Right ventricle myocardium superior (tissue), 1 donor: ENCODE measurements at places on chromosomes 6 and 20. TPM values are rescaled to one million over a fixed set of nuclear protein-coding genes. Genes with fewer than 3 reads are reported as not detected.

DNA sequence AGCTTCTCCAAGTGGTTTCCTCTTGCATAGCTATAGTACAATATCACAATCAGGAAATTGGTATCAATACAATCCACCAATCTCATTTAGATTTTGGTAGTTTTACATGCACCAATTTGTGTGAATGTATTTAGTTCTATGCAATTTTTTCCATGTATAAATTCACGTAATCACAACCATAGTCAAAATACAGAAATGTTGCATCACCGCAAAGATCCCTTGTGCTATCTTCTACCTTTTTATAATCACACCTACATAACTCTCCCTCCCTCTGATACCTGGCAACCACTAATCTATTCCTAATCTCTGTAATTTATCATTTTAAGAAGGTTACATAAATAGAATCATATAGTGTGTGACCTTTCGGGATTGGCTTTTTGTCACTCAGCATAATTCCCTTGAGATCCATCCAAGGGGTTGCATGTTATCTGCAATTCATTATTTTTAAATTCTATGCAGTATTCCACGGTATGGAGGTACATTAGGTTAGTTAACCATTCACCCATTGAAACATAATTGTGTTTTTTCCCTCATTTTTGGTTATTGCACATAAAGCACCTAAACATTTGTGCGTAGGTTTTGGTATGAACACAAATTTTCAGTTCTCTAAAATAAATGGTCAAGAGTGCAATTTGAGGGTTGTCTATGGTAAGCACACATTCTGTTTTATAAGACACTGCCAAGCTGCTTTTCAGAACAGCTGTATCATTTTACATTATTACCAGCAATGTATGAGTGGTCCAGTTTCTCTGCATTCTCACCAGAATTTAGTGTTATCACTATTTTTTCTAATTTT is 95.1 kb upstream of the SLC22A23 start:
- DNase-seq: no peak

- no peak for DNase-seq
Measured at GRCh38 chr6:6946206-6947155, 161.3 kb upstream of the RREB1 start.

Gene FKBP5
- total RNA-seq: 106 TPM

- DNase-seq: no peak
Measured at GRCh38 chr6:145267076-145267867, 468.0 kb downstream of the EPM2A start.

DNA sequence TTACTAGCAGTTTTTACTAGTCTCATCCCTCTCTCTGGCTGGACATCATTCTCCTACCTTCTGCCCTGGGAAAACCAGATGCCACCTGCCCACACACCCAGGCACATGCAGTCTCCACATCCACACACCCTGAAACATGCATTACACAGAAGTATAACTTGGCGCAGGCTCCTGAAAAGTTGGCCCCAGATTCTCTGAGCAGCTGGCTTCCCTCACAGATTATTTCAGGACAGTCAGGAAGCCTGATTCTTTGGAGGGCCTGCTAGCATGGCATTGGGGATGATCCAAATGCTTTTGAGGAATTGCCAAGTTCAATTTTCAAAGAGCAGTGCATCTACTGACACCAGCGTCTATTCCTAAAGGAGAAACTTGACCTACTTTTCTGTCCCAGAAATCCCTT is 27.8 kb upstream of the KIF16B start:
- DNase-seq: no peak

- DNase-seq: no peak
Measured at GRCh38 chr20:63295422-63295821, 2.4 kb downstream of the COL20A1 start.

Gene TRIM10
- not detected for total RNA-seq

DNA sequence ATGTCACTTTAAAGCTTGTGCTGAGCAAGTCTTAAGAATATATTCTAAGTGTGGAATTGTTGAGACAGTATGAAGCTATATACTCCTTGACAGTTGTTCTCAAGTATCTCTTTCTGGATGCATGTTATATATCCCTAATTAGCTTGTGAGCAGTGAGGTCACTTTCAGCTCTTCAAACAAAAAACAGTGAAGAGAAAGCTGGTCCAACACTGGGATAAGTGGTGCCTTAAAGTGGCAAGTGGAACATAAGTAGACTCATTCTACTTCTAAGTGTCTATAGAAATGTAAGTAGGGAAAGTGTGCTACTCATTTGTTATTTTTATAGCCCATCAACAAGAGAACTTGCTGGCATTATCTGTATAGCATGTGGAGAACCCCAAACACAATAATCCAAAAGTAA is 133.1 kb upstream of the BACH2 start:
- no peak for DNase-seq

GRCh38 chr6:125899726-125900182 is 56.8 kb upstream of the HINT3 start:
- DNase-seq: no peak
